ENCODE measurements at places on chromosomes 12 and 14.

DNA sequence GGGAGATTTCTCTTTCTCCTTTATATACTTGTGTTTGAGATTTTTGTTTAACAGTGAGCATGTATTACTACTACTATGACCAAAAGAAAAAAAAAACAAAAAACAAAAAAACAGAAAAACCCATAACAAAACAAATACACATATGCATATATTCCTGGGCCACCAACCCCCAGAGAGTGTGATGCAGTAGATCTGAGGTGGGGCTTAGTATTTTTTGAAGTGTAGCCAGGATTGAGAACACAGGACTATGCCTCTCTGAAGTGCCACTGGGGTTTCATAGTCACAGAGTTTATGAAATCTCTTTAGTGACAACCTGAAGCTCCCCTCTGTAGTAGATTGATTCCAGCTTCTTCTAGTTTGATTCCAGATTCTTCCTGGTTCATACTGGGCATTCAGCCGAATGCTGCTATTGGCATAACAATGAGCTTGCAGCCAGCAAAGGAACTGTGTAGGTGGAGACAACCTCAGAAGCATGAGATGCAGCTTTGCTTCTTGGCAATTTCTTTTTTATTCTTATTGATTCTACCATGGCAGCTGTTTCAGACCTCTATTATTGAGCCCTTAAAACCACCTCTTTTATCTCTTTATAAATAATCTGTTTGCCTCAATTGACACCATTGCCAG lies 15.5 kb upstream of the ANO4 start:
- DNase-seq: no peak

DNA sequence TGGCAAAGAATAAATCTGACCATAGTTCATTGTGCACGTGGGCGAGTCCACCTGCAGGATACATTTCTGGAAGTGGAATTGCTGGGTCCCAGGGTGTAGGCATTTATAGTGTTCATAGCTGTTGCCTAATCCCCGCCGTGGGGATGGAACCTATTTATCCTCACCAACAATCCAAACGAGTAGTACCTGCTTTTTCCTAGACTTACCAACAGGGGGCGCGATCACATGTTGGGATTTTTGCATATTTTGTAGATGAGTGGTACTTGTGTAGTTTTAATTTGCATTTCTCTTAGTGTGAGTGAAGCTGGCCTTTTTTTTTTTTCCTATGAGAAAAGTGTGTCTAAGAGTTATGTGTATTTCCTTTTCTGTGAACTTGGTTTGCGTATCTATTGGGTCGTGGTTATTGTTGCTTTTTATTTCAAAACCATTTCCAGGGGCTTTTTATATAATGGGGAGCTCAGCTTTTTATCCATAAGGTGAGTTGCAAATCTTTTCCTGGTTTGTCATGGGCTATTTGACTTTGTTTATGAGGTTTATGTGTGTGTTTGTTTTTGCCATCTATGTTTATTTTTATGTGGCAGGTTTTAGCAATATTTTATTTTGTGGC lies 67.2 kb downstream of the CCDC92 start:
- peak; percentile 87 for DNase-seq

DNA sequence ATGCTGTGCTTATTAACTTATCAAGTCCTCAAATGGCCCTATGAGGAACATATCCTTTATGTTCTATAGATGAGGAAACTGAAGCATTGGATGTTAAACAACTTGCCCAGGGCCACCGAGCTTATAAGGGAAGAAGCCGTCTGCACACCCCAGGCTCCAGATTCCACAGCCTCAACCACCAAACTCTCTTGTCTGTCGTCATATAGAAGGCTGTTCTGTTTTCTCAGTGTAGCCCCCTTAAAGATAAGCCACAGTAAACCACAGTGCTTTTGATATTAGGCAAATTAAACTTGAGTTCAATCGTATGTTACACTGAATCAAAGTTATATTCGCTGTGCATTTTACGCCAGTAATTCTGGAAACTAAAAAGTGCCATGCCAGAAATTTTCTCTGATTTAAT lies 116.7 kb downstream of the PRKCH start:
- DNase-seq: no peak

DNA sequence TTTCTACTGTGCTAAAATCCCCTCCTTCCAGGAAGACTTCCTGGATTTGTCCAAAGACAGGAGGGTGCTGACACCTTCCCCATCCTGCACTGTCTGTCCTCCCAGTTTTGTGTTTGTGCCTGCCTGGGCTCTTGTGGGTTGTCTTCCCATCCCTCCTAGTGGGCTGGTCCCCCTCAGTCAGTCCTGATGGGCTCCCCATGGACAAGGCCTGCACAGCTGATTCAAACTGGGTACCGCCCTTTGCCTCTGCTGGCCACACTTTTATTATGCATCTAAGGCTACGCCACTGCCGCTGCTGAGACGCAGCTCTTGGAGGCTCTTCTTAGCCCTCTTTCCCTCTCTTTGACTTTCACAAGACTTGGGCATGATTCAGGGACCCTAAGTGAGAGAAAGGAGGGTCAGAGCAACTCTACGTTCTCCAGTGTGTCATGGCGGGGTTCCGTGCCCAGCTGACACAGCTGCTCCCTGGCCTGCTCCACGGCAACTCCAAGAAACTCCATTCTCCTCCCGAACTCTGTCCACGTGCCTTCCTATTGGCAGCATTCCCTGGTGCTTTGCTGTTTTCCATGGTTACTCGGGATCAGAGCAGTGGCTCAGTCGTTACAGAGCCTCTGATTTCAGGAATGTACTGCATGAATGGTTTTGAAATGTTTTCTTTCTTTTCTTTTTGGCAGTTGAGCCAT lies 3.8 kb upstream of the KRT85 start:
- peak; percentile 56 for DNase-seq
